ENCODE measurements at places on chromosomes 5 and 9. TPM values are rescaled to one million over a fixed set of nuclear protein-coding genes. Genes with fewer than 3 reads are reported as not detected.

Gene SAPCD2
- total RNA-seq: 0.47 TPM

Gene CRB2
- not detected for total RNA-seq

Gene ENG
- total RNA-seq: 13.9 TPM

Gene CARTPT
- total RNA-seq: not detected

Gene DCAF10
- total RNA-seq: 11.5 TPM

Gene ATOSB
- 19.5 TPM for total RNA-seq

Gene GZMA
- not detected for total RNA-seq

Gene PKD2L2
- not detected for total RNA-seq

Gene PPP3R2
- 0.09 TPM for total RNA-seq

Gene ENTREP1
- under 0.01 TPM for total RNA-seq

Gene GAS1
- 48.3 TPM for total RNA-seq

Gene TSLP
- total RNA-seq: 2.5 TPM

Gene ADRB2
- total RNA-seq: 0.32 TPM

Gene EDIL3
- 44.8 TPM for total RNA-seq

Gene HNRNPK
- total RNA-seq: 349 TPM

Gene TNIP1
- total RNA-seq: 66.6 TPM

Gene ZBTB6
- total RNA-seq: 12.6 TPM

Gene GFI1B
- total RNA-seq: not detected

Gene NUP188
- total RNA-seq: 26.2 TPM

Gene FOXD4
- total RNA-seq: 0.16 TPM

Gene GRAMD2B
- 8.0 TPM for total RNA-seq

Gene DBH
- not detected for total RNA-seq

Gene PTGDS
- total RNA-seq: 6.0 TPM

Gene RMRP
- total RNA-seq: 134,448 TPM

Gene PCDHGA9
- total RNA-seq: 3.8 TPM

Gene PCDHGB3
- 5.1 TPM for total RNA-seq

Gene MYMK
- not detected for total RNA-seq

Measured in bronchial smooth muscle cell (primary cell).